NCI-H187 (cell line): ENCODE measurements at places on chromosomes 5 and 9.

DNA sequence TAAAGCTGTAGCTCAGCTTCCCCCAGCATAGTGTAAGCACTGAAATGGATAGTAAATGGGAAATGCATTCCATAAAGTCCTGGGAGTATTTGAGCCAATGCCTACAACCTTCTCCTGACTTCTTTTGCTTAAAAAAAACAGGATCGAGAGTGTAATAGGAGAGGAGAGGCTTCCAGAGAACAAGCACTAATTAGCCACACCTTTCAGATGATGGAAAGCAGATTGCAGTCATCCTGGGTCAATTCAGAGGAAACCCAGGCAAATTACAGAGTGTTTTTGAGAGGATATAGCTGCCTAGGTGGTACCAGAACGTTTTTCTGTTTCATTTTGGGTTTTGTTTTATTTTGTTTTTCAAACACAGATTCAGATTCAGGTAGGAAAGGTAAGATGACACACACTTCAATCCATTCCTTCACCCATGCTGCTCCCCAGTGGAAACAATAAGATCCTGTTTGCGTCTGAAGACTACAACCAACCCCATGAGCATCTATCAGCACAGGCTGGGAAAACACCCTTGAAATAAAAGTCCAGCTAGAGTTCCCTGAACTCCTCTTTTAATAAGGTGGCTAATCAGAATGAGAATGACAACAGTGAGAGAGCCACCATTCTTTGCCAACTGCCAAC, 95.6 kb downstream of the RFK start:
- DNase-seq = no peak

GRCh38 chr5:130424341-130424740, 520.1 kb downstream of the CHSY3 start:
- DNase-seq = no peak

DNA sequence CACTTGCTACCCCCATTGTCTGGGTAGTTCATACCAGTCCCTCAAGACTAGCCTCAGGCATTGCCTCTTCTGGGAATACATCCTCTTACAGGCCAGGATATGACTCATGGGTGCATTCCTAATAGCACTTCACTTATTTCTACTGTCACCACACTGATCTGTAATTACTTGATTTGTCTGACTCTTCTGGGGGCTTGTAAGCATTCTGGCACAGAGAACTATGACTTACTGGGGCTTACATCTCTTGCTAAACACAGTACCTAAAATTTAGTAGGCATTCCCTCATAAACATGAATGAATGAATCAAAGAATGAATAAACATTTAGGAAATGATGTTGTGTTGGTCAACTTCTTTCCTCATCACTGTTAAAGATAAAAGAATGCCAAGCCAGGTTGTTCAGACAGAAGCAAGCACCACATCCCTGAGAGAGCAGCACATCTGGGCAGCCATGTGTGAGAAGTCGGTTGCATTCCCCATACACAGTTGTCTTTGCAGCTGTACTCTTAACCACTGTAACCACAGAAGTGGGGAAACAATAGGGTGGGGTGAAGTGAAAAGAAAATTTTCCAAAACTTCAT, 27.6 kb downstream of the IL7R start:
- no peak for DNase-seq

DNA sequence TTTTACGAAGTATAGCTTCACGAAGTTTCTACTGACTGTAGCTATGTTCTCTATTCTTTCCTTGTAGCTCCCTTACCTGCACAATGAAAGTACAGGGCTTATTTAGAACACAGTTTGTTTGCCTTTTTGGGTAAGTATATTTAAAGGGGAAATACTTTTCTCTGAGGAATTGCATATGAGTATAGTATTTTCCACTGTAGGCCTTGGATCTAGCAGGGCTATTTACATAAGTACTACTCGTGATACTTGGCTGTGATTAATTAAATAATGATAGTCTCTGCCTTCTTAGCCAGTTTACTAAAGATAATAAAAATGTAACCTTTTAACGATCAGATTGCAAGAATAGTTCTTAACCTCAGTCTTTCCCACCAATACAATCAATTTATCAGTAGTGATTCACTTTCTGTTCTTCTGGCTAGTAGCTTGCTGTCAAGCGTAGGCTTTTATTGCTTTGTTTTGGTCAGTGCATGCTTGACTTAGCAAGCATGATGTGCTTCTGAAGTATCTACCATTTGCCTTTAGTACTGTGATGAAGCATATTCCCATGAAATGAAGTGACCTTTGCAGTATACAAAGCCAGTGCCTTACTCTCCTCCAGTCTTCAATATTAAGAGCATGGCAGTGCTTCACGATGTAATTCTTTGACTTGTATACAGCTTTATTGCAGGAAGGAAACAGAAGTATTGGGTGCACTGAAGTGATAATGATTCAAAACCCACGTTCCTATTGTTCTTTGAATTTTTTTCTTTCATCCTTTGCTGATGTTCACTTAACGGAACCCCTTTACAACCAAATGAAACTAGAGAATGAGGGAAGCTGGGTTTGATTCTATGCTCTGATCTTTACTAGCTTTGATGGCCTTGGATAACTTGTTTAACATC, 64.2 kb downstream of the SLC44A1 start:
- no peak for DNase-seq

- DNase-seq = no peak
These were observed 33.4 kb downstream of the FAM81B start for GRCh38 chr5:95424526-95424925.

GRCh38 chr9:83622433-83622938, 457 bp upstream of the IDNK start:
- DNase-seq = no peak
